ENCODE measurements at places on chromosomes 5 and 9.

GRCh38 chr5:10701567-10702039, 59.4 kb downstream of the DAP start:
- peak; percentile 56 for DNase-seq

DNA sequence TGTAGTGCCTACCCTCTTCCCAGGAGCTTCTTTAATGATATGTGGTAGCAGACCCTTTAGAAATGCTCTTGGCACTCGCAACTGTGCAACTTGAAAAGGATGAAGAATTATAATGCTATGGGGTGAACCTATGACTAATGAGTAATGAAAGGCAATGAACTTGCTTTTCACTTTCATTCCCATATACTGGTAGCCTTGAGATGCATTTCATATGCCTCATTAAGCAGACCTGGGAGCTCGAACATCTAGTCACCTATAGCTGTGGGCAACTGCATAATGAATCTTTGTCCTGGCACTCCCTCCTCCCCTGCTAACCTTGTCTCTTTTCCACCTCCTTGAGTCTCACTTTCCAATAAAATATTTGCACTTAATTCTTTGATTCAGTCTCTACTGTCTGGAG, 605.9 kb upstream of the DAB2 start:
- DNase-seq, result no peak

DNA sequence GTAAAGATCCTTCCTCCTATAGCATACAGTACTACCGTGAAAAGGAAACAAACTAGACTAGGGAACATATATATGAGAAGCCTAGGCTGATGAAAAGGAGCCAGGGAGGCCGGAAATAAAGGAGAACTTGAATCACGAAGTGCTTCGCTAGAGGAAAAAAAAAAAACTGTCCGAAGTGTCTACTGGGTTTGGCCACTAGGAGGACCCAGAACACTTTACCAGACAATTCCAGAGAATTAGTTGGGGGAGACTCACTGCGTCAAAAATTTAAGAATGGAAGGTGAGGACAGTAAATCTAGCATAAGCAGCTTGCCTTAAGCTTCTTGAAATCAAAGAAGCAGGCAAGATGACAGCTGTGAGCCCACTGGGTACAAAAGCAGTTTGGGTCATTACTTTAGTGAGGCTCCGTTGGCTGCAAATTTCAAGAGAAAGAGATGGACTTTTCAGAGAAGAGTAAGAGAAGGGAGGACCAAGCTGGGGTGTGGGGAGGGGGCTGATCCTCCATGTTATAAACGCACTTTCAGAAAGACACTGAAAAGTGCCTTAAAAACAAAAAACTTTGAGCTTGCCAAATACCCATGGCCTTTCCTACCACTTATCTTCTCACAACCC, 47.4 kb downstream of the P4HA2 start:
- DNase-seq, result peak; percentile 85

GRCh38 chr9:17116400-17116837, 18.4 kb upstream of the CNTLN start:
- peak; percentile 44 for DNase-seq

GRCh38 chr9:110081395-110081794, 126.6 kb downstream of the C9orf152 start:
- DNase-seq, result no peak

GRCh38 chr9:6080154-6080716, 64.8 kb upstream of the RANBP6 start:
- DNase-seq, result peak; percentile 98
